Activated T-helper 1 cell treated with Interleukin-2 at 50 U/mL for 16 hours (primary cell): ENCODE measurements at places on chromosomes 1 and 21.

DNA sequence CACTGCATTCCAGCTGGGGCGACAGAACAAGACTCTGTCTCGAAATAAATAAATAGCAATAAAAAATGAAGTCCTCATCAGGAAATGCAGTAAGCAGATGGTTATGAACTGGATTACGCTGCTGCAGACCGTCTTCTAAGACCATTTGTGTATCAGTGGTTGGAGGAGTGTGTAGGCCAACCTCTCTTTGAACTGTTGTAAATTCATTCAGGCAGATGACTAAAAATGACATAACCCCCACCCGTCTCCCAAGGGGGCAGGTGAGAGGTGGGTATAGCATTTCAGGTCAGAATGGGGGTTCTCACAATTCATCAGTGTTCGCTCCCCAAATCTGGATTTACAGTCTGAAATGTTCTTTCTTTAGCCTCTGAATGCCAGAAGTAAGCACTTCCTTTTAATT lies 177.3 kb downstream of the KIF26B start:
- no peak for DNase-seq

- DNase-seq = no peak
These were observed 13.6 kb downstream of the PCNX2 start for GRCh38 chr1:233281711-233282581.

DNA sequence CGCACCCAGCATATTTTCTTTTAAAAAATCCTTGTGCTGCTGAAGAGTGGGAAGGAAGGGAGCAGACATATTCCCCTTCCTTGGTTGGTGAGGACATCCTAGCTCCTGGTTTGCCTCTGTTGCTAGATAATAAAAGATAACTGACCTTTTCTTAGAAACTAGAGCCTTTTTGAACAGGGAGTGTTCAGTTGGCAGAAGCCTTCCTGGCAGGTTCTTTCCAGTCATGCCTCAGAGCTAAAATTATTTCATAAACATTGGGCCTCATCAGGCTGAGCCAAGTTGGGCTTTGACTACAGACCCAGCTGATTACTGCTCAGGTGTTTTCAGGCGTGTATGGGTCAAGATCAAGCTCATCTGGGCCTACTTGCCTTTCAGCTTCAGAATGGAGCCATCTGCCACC lies 22.7 kb upstream of the SH3BGRL3 start:
- DNase-seq = no peak

GRCh38 chr1:34655206-34655874 lies 99.5 kb upstream of the GJB5 start:
- no peak for DNase-seq

DNA sequence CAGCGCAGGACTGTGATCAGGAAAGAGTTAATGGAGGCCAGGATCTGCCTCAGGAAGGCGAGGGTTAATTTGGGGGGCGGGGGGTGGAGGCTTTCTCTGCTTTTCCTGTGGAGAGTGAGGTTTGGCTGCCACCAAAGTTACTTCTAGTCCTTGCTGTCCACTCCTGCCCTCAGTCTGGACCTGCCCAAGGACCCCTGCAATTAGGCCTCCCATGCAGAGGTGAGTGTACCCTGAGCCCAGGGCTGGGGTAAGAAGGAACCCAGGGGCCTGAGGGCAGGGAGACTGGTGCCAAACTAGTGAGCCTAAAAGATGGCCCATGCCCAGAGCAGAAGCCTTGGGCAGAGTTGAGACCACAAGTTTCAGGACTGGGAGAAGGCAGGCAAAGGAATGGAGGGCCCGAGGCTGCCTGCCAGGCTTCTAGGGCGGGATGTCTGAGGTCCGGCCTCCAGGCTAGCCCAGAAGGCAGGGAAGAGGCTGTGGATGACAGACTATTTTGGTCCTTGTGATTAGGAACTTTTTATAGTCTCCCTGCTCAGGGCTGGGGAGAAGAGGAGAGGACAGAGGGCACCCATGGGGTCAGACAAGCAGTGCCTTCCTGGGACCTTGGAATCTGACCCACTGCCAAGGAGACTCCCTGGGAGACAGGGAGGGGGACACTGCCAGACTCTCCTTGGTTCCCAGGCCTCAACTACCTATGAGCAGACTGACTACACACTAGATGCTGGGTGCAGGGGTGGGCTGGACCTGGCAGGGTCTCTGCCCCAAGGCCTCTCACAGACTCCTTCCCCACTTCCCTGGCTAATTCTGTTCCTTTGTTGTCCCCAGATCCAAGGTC lies at the start of gene FAM110D:
TSS of gene FAM110D (plus strand) at position 172 of the 835 bp plus-strand sequence. CDS start 2,213 bp downstream, outside the sequence.
- DNase-seq = no peak

DNA sequence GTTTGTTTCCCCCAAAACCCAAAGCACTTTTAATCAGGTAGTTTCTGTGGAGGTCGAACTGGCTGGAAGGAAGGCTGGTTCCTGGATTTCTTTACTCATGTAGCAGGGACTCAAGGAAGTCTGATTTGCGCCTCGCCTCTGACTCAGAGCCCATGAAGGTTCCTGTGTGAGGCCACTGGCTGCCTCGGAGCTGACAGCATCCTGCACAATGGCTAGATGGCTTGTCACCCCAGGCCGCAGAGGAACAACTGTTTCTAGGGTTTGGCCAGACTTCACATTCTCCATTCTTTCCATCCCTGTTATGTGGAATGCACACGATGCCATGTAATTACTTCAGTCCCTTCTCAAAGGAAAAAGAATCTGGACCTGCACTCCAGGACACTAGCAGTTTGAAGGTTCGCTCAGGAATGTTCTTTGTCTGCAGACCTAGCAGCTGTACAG lies 39.1 kb upstream of the PRSS38 start:
- DNase-seq = no peak

- DNase-seq = no peak
These were observed 28.1 kb downstream of the DNASE2B start for GRCh38 chr1:84426376-84426775.

- peak; percentile 70 for DNase-seq
These were observed 22.7 kb downstream of the LRRC8D start for GRCh38 chr1:89843273-89844130.

DNA sequence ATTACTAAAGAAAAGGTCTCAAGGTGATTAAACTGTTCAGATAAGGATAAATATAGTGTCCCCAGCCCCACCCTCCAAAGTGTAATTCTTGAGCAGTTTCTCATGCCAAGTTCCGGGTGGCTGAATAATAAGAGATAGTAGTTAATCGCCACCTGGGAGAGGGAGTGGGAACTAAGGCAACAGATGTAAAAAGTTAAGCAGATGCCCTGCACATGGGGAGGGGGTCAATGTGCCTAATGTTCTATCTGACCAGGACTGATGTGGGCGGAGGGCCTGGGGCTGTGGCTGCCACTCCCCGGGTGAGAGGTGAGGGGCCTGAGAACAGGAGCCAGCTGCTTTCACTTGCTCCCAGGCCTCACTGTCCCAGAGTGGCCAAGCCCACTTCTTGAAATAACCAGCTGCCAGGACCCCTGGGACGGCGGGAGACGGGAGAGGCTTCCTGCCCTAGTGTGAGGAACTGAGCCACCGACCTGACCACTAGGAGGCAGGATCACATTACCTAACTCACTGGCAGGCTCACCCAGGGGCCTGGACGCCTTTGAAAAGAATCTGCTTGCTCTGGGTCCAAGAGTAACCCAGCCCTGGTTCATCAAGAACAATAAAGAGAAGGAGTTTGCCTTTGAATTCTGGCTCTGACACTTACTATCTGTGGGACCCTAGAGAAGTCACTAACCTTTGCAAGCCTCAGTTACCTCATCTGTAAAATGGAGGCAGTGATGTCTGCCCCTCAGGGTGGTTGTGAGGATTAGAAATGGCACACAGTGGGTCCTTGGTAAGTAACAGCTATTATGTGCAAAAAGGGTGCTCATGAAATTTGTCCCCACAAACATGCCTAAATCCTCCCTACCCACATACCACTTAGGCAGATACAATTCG lies 179.2 kb downstream of the ATG4C start:
- DNase-seq = no peak

GRCh38 chr1:165054627-165055026 lies 301.9 kb downstream of the LMX1A start:
- no peak for DNase-seq

DNA sequence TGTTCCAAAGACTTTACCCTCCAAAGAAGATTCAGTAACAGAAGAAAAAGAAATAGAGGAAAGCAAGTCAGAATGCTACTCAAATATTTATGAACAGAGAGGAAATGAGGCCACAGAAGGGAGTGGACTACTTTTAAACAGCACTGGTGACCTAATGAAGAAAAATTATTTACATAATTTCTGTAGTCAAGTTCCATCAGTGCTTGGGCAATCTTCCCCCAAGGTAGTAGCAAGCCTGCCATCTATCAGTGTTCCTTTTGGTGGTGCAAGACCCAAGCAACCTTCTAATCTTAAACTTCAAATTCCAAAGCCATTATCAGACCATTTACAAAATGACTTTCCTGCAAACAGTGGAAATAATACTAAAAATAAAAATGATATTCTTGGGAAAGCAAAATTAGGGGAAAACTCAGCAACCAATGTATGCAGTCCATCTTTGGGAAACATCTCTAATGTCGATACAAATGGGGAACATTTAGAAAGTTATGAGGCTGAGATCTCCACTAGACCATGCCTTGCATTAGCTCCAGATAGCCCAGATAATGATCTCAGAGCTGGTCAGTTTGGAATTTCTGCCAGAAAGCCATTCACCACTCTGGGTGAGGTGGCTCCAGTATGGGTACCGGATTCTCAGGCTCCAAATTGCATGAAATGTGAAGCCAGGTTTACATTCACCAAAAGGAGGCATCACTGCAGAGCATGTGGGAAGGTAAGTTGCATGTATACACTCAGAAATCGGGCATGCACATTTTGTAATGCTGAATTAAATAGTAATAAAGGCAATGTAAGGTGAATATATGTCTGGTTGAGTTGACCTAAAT lies 97.2 kb downstream of the ZFYVE9 start:
- no peak for DNase-seq

GRCh38 chr21:17613242-17613676 lies 558 bp upstream of the BTG3 start:
- DNase-seq = no peak

- DNase-seq = no peak
These were observed 135.5 kb downstream of the MIS18A start for GRCh38 chr21:32143241-32143939.

DNA sequence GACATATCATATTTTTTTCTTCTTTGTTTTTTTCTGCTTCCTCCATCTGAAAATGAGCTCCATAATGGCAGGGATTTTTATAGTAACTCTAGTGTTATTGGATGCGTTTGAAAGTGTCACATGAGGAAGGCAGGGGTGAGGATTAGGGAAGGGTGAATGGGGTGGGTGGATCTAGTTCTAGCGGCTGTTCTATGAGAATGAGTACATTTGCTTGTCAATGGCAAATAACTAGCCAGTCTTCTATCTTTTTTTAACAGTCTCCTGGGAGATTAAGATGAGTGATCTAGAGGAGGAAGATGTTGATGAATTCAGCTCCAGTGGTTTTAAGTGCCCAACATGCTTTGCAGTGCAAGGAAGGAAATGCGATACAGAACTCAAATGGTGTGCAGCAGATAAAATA lies 5.8 kb downstream of the OR14I1 start:
- DNase-seq = no peak

DNA sequence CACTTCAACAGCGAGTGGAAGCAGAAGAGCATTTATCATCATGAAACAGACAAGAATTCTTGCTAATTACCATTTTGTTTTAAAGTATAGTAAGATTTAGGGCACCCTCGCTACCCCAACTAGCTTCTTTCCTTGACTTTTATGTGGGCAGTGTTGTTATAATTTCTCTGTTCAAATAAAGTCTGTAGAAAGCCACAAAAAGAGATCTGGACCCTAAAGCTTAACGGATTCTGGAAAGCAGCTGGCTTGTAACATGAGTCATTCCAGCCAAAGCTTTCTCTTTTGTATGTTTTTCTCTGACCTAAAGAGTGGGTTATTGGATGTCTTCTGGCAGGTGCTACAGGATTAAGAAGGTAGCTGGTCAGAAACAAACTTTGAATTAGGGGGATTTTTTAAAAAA lies 37.4 kb downstream of the RUNX1 start:
- no peak for DNase-seq

GRCh38 chr1:1349256-1350012 lies at the start of gene DVL1:
Gene DVL1, minus strand, starts transcription at chr1:1349418. Its CDS starts 353 bp downstream, at chr1:1349065.
- peak; percentile 63 for DNase-seq

DNA sequence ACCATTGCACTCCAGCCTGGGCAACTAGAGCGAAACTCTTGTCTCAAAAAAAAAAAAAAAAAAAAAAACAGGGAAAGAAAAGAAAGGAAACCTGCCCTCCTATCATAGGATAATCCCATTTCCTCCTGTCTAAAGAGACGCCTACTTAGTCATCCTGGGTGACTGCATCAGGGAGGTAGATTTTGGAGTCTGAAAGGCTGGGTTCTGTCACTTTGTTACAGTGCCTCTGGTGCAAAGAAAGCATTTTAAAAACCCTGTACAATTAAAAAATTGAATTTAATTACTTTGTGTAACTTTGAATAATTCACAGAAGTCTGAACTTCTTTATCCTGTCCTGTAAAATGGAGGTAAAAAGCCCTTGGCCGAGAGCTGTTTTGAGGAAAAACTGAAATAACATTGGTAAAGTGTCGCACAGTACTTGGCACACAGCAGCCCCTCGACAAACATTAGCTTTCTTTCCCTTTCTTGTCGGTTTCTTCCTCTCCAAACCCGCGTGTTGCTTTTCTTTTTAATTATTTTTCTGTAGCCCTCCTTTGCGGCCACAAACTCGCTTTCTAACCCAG lies 657 bp upstream of the HDAC1 start:
- DNase-seq = no peak

DNA sequence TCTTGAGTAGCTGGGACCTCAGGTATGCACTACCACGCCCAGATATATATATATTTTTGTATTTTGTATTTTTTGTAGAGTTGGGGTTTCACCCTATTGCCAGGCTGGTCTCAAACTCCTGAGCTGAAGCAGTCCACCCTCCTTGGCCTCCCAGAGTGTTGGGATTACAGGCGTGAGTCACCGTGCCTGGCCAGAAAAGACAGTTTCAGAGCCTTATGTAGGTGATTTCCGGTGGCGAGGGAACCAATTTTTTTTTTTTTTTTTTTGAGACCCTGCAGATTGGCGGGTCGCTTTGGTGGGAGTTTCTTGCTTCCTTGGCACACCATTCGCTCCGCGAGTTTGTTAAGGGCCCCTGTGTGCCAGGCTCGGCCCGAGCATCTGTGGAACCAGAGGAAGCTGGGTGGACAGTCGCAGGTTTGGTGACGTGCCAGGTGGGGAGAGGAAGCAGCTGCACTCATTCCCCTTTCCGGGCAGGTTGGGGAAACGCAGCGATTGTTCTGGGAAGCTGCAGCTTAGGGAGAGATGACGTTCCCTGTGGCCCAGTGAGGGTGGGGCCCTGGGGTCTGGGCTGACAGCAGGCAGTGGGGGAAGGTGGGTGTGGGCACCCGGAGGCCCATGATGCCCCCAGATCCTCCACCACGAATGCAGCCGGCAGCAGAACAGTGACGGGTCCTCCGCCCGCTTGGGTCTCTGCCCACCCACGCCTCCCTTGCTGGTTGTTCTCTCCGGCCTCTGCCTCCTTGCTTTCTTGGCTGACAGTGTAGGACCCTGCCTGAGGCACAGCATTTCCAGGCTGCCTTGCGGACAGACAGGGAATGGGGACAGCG lies 25.1 kb downstream of the SPSB1 start:
- no peak for DNase-seq

- DNase-seq = peak; percentile 96
These were observed 568 bp upstream of the SKI start for GRCh38 chr1:2227346-2228156.

GRCh38 chr1:230423261-230423660 lies 2.9 kb downstream of the PGBD5 start:
- no peak for DNase-seq

GRCh38 chr1:225977937-225978748 lies 21.0 kb downstream of the SDE2 start:
- DNase-seq = no peak

GRCh38 chr1:7450838-7451237 lies 320.3 kb upstream of the VAMP3 start:
- DNase-seq = no peak
